ENCODE measurements at places on chromosomes 5 and 9.
A peak's percentile ranks its signal among the peaks of the same experiment; 100 is the strongest.

DNA sequence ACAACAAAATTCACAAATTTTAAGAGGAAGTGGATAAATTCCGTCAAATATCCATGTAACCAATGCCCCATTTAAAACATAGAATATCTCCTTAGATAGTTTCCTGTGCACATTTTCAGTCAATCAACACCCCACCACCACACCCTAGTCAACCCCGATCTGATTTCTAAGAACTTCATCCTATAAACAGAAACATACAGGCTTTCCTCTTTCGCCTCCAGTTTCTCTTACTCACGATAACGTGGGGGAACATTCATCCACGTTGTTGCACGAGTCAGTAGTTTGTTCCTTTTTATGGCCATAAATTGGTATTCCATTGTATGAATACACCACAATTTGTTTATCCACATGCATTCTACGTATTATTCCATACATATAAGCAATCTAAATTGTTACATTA lies 35.6 kb upstream of the TRIO start:
- no peaks in the 10 kb centered on the region for H3K4me1 ChIP-seq
- H3K27ac ChIP-seq = no peak overlapping the region
- H3K27me3 ChIP-seq = no peaks in the 10 kb centered on the region

GRCh38 chr5:125409234-125409860 lies 662.9 kb upstream of the ZNF608 start:
- H3K36me3 ChIP-seq = no peaks in the 10 kb centered on the region
- no peaks in the 10 kb centered on the region for H3K27me3 ChIP-seq
- no peak overlapping the region for H3K4me3 ChIP-seq
- peak overlapping the region; percentile 74 for H3K27ac ChIP-seq
- DNase-seq = no peak

GRCh38 chr9:132409828-132410528 lies at the start of gene CFAP77:
Gene CFAP77 (plus strand): TSS chr9:132410211. CDS start chr9:132410272, 61 bp downstream.
- H3K36me3 ChIP-seq = no peaks in the 10 kb centered on the region
- peaks cover 60% of the 10 kb centered on the region for H3K27me3 ChIP-seq
- peaks cover 37% of the 10 kb centered on the region for H3K4me1 ChIP-seq
- peak within 1 kb of the TSS; percentile 39 for H3K4me3 ChIP-seq

DNA sequence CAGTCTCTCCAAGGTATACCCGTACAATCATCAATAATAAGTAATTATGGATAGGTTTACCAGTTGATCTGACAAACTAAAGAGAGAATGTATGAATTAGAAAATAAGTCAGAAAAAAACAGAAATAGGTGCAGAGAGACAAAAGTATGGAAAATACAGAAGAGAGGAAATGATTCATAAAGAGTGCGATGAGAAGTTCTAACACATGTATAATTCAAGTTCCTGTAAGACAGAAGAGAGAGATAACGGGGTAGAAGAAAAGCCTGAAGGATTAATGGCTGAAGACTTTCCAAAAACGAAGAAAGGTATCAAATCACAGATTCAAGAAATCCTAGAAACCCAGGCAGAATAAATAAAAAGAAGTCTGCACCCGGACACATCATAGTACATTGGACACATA lies 16.2 kb upstream of the SMU1 start:
- no peak overlapping the region for H3K4me3 ChIP-seq
- DNase-seq = no peak
- H3K36me3 ChIP-seq = no peaks in the 10 kb centered on the region
- H3K4me1 ChIP-seq = no peaks in the 10 kb centered on the region
- H3K27me3 ChIP-seq = no peaks in the 10 kb centered on the region

All from transverse colon (tissue), 4 donors.